Pancreas (tissue), 10 donors: ENCODE measurements at places on chromosomes 3 and 15. TPM values are rescaled to one million over a fixed set of nuclear protein-coding genes. Genes with fewer than 3 reads are reported as not detected.

ATG3 gene
- 25.4 TPM for total RNA-seq

ELL3 gene
- total RNA-seq, result 1.4 TPM

MUSTN1 gene
- not detected for total RNA-seq

ISLR gene
- 1.7 TPM for total RNA-seq

RPL22L1 gene
- total RNA-seq, result 25.9 TPM

TNFAIP8L3 gene
- 0.63 TPM for total RNA-seq

GPR27 gene
- 0.83 TPM for total RNA-seq

DNA sequence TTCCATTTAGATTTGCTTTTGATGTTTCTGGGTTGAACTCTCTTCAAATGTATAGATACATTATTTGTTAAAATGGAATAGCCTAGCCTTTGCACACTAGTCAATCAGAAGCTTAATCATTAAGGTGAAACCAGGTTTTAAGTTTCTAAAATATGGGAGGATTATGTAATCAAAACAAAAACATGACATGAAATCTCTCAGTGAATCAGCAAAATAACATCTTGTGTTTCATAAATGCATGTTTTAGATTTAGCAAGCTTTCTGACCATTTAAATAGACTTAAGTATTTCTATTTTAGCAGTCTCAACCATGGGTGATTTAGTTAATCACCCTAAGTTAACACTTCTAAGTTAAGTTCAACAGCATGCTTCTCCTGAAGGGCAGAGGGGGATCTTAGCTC is 11.3 kb downstream of the GTF2E1 start:
- no peaks in the 10 kb centered on the region for H3K4me1 ChIP-seq
- no peaks in the 10 kb centered on the region for H3K36me3 ChIP-seq
- no peaks in the 10 kb centered on the region for H3K27me3 ChIP-seq
- no peak for DNase-seq

- H3K36me3 ChIP-seq, result no peaks in the 10 kb centered on the region
- H3K4me3 ChIP-seq, result no peak overlapping the region
- DNase-seq, result no peak
- no peaks in the 10 kb centered on the region for H3K4me1 ChIP-seq
Measured at GRCh38 chr3:146701246-146701645, 96.1 kb upstream of the PLSCR5 start.

DNA sequence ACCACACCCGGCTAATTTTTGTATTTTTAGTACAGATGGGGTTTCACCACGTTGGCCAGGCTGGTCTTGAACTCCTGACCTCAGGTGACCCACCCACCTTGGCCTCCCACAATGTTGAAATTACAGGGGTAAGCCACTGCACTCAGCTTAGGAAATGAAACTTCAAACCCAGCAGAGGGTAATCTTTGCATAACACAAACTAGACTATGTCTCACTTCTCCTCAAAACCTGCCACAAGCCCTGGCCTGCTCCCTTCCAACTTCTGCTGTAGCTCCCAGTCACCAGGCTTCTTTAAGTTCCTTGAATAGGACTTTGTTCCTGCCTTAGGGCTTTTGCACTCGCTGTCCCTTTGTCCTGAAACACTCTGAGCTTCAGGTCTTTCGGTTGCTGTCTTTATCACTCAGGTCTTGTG is 39.2 kb upstream of the SEMA4B start:
- peak overlapping the region; percentile 84 for H3K27ac ChIP-seq
- H3K4me1 ChIP-seq, result peaks cover 41% of the 10 kb centered on the region
- H3K4me3 ChIP-seq, result no peak overlapping the region

GRCh38 chr3:73029321-73029796 is 32.1 kb upstream of the EBLN2 start:
- no peak overlapping the region for H3K4me3 ChIP-seq
- DNase-seq, result no peak
- no peaks in the 10 kb centered on the region for H3K27me3 ChIP-seq
- no peaks in the 10 kb centered on the region for H3K36me3 ChIP-seq
- no peak overlapping the region for H3K27ac ChIP-seq

DNA sequence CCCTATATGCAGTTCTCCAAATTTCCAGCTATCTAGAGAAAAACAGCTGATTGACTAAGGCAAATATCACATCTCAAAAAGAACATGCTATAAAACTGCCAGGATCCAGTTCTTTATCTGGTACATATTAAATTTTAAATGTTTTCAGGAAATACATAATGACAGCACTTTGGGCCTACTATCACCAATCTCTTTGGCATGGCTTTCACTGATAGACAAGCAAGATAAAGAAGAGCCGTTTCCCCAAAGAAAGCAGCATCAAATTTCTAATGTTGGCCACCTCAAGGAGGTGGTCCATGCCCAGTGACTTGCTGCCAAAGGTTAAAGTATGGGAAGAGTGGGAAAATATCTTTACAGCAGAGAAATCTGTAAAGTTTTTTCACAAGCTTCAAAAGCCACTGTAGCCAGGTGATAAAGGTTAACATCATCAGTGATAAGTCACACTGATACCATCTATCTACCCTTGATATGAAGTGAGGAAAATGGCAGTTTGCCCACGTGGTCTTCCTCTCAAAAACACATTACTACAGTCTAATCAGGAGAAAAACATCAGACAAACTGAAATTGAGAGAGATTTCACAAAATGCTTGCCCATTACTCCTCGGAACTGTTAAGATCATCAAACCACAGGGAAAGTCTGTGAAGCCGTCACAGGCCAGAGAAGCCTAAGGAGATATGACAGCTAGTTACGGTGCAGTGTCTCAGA is 46.4 kb upstream of the C15orf61 start:
- H3K4me3 ChIP-seq, result no peak overlapping the region
- no peaks in the 10 kb centered on the region for H3K4me1 ChIP-seq
- no peaks in the 10 kb centered on the region for H3K36me3 ChIP-seq
- no peak for DNase-seq
- no peaks in the 10 kb centered on the region for H3K27me3 ChIP-seq
- H3K27ac ChIP-seq, result no peak overlapping the region

DNA sequence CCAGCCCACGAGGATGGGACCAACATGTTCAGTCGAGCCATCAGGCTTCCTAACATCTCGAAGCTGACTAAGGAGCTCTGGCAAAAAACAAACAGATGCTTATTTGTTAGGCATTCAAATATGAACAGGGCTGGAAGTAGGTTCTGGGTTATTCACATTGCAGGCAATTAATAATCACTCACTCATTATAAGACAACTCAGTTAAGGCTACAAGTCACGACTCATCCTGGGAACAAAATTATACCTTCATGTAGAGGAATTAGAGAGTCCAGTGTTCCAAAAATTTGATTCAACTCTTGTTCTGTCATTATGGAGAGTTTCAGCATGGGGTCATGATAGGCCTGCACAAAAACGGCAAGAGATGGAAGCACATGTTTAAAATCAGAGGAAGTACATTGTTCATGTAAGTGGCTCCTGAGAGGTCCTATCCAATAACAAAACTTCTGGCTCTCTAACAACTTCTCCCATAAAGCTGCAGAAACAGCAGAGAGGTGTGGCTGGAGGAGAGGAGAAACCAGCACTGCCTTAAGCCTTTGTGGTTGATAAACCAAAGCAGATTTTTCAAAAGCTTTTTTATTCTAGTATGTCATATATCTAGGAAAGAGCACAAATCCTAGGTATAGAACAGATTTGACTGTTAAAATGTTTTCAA is 50.6 kb downstream of the ARHGEF3 start:
- H3K4me1 ChIP-seq, result peaks cover 50% of the 10 kb centered on the region
- DNase-seq, result no peak
- peak overlapping the region; percentile 48 for H3K27ac ChIP-seq
- H3K27me3 ChIP-seq, result no peaks in the 10 kb centered on the region
- no peak overlapping the region for H3K4me3 ChIP-seq
- no peaks in the 10 kb centered on the region for H3K36me3 ChIP-seq

- H3K4me1 ChIP-seq, result no peaks in the 10 kb centered on the region
- H3K27me3 ChIP-seq, result no peaks in the 10 kb centered on the region
- H3K4me3 ChIP-seq, result no peak overlapping the region
- no peaks in the 10 kb centered on the region for H3K36me3 ChIP-seq
Measured at GRCh38 chr3:114219741-114220140, 17.6 kb downstream of the ZNF80 start.

DNA sequence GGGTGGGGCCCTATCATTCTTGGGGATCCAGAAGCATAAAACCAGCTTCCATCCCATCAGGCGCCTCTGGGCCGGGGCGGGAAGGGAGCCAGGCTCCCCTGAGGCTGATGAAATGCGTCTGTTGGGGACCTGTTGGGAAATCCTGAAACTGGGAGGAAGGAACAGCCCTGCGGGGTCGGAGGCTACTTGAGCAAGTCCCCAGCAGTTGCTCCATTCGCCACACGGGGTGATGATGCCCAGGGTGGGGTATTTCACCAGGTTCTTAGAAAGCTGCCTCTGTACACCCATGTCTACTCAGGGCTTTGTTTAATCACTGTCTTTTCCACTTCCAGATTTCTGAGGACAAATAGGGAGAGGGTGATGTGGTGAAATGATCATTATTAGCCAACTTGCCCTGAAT is 25.4 kb upstream of the TSEN2 start:
- H3K4me1 ChIP-seq, result no peaks in the 10 kb centered on the region
- H3K27me3 ChIP-seq, result no peaks in the 10 kb centered on the region
- H3K27ac ChIP-seq, result no peak overlapping the region
- no peak for DNase-seq
- no peaks in the 10 kb centered on the region for H3K36me3 ChIP-seq

- no peaks in the 10 kb centered on the region for H3K27me3 ChIP-seq
- DNase-seq, result no peak
- no peaks in the 10 kb centered on the region for H3K4me1 ChIP-seq
- H3K4me3 ChIP-seq, result no peak overlapping the region
- no peaks in the 10 kb centered on the region for H3K36me3 ChIP-seq
Measured at GRCh38 chr15:86917361-86917671, 837.6 kb downstream of the AGBL1 start.

GRCh38 chr3:192331749-192332385 is 395.5 kb downstream of the FGF12 start:
- no peak overlapping the region for H3K4me3 ChIP-seq
- no peaks in the 10 kb centered on the region for H3K4me1 ChIP-seq
- no peaks in the 10 kb centered on the region for H3K27me3 ChIP-seq
- no peak overlapping the region for H3K27ac ChIP-seq
- DNase-seq, result no peak

DNA sequence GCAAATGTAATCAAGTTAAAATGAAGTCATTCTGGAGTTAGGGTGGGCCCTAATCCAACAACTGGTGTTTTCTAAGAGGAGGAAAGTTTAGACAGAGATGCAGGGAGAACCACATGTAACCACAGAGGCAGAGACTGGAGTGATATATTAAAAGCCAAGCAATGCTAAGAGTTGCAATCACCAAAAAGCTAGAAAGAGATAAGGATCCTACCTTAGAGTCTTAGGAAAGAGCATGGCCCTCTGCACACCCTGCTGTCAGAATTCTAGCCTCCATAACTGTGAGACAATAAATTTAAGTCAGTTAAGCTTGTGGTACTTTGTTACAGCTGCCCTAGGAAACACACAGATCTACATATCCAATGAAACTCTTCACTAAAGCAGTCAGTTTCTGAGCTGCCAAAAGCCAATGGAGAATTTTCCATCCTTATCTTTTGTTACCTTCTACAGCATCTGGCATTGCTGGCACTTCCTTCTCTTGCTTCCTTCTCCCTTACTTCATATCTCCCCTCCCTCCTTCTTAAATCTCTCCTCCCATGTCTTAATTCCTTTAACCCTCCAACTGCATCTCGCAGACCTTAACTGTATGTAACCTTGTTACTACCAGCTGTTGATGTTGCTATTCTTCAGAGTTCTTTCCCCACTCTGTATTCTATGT is 11.2 kb downstream of the DCBLD2 start:
- H3K4me3 ChIP-seq, result no peak overlapping the region
- no peaks in the 10 kb centered on the region for H3K4me1 ChIP-seq
- DNase-seq, result no peak
- H3K27ac ChIP-seq, result no peak overlapping the region

GRCh38 chr3:150385296-150386242 is 22.5 kb upstream of the TSC22D2 start:
- no peaks in the 10 kb centered on the region for H3K36me3 ChIP-seq
- H3K4me1 ChIP-seq, result no peaks in the 10 kb centered on the region
- H3K4me3 ChIP-seq, result no peak overlapping the region
